ENCODE measurements at places on chromosomes 16 and 17.

DNA sequence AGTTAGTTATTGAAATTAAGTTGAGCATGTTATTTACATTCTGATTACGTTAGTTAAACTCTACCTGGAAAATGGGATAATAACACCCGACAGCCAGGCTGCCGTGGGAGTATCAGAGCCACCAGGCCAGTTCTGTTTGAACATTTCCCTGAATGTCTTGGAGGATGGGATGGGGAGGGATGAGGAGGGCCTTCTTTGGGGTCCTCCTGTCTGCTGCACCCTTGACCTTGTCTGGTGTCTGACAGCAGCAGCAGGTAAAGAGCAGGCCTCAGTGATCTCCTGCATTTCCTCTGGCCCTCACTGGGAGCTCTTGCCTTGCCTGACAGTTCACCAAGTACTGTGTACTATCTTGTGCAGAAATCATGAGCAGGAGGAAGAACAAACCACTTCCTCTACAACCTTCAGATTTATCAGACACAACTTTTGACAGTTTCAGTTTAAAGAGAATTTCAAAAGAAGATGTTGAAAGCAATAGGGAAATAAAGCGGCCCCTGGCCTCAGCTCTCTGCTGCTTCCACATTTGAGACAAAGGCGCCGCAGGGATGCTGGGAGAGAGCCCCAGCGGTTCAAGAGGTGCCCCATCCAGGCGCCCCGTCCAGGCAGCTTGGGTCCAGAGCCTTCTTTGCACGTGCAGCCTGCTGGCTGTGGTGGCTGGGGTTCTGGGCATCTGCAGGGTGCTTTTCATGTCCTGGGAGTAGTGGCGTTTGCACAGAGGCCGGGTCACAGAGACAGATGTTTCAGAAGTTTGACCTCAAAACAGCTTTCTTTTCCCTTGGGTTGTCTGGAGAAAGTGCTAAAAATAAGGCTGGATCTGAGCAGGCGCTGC, 25.3 kb downstream of the CMIP start:
- peak; percentile 24 for DNase-seq

- DNase-seq = no peak
Measured at GRCh38 chr16:85636234-85636812, 23.2 kb downstream of the GSE1 start.

DNA sequence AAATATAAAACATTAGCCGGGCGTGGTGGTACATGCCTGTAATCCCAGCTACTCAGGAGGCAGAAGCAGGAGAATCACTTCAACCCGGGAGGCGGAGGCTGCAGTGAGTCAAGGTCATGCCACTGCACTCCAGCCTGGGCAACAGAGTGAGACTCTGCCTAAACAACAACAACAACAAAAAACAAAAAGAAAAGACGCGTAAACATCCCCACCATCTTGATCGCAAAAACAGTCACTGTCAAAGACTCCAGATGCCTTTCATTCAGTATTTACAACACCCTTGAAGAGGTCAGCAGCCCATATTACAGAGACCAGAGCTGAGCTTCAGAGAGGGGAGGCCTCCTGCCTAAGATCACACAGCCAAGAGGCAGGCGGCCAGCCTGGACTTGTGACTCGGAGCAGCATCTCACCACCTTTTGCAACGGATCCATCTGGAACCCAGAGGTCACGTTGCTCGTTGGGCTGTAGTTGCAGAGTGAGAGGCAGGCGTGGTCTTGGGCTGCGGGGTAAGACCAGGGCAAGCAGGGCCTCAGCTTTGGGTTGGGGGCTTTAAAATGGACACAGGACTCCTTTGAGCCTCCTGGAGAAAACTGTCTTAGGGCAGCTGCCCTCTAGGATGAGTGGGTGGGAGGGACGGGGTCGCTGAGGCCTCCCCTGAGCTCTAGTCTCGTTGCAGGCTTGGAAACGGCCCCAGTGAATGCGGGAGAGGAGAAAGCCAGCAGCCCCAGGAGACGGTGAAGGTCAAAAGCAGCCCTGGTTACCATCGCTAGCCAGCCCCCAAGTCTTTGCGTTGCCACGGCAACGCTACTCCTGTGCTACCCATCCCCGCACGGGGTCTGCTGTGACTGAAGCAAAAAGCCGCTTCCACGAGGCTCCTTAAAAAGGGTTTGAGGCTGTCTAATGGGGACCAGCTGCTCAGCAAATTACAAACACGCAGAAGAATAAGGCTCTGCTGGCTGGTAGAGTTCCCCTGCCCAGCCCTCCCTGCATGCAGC, 26.1 kb downstream of the LGALS3BP start:
- DNase-seq = no peak

DNA sequence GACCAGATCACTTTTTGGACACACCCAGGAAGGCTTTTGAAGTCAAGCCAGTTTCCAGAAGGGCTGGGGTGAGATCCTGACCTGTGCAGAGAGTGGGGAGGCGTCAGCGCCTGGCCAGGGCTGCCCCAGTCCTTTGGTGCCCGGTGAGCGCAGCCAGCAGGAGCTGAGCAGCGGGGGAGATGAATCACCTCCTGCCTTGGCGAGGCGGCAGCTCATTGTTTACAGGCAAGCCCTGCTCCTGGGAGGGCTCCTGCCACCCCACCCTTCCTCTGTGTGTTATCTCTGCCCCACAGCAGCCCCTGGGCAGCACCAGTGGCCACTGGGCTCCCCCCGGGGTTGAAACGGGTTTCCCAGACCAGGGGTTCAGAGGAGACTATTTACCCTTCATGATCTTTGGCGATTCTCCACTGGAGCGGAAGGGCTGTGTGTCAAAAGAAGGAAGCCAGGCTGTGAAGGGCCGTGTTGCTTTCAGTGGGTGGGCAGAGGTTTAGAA, 14.1 kb upstream of the ITGB4 start:
- DNase-seq = no peak

- DNase-seq = no peak
Measured at GRCh38 chr17:11028349-11028748, 190.5 kb upstream of the PIRT start.

- DNase-seq = no peak
Measured at GRCh38 chr16:19781226-19781625, 63.2 kb downstream of the IQCK start.

DNA sequence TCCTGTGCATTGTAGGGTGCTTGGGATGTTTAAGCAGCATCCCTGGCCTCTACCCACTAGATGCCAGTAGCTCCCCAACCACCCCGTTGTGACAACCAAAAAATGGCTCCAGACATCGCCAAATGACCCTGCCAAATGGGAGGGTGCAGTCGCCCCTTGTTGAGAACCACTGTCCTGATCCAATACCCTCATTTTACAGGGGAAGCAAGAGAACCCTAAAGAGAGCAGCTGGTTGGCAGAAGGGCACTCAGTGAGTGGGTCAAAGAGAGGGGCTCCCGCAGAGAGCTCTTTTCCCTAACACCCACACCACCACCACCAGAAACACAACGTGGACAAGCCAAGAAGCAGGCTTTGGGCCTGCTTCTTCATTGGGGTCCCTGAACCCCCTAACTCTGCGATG, 18.4 kb downstream of the TEKT5 start:
- no peak for DNase-seq

- DNase-seq = no peak
Measured at GRCh38 chr17:81111066-81111465, 54.2 kb upstream of the PVALEF start.

DNA sequence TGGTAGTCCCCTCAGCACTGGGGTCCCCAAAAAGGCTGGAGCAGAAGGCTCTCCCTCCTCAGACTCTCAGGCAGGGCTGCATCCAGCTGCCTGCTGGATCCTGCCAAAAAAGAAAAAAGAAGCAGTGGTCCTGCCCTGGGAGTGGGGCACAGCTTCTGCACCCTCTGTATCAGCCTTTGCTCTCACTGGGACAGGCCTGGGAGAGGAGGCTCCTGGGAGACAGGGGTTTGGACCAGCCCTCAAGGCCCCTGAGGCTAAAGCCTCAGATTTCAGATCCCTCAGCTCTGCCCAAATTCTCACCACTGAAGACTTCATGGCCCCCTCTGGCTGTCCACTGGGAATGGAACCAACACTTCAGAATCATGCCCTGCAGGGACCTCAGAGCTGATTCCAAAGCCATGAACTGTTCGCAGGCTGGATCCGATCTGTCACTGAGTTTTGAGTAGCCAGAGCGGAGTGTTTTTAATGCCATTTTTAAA, 96.9 kb downstream of the C16orf78 start:
- DNase-seq = no peak

- DNase-seq = no peak
Measured at GRCh38 chr16:27508476-27508875, 41.2 kb downstream of the GTF3C1 start.

GRCh38 chr17:74281799-74282198, 7.8 kb downstream of the DNAI2 start:
- DNase-seq = no peak

- DNase-seq = no peak
Measured at GRCh38 chr16:15739950-15740349, 89.9 kb downstream of the NDE1 start.

- DNase-seq = no peak
Measured at GRCh38 chr16:51008037-51008436, 143.0 kb downstream of the SALL1 start.

DNA sequence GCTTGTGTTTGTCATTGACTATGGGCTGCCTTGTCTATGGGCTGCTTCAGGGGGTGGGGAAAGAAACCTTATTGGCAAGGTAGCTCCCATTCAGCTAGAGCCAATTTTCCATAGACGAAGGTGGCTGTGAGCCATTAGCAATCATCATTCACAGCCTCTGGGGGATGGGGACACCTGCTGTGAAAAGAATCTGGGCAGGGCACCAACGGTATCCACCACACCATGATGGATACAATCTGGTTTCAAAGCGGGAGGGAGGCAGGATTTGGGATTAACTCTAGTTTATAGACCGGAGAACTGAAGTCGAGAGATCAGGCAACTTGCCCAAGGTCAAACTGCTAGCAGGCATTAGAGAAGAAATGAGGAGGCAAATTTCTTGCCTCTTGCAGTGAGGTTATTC, 182.3 kb downstream of the SHISA9 start:
- DNase-seq = no peak

- DNase-seq = peak; percentile 78
Measured at GRCh38 chr17:27455914-27456680, at the start of gene KSR1. Gene KSR1 (plus strand): TSS chr17:27456448. CDS start chr17:27456644, 196 bp downstream.

DNA sequence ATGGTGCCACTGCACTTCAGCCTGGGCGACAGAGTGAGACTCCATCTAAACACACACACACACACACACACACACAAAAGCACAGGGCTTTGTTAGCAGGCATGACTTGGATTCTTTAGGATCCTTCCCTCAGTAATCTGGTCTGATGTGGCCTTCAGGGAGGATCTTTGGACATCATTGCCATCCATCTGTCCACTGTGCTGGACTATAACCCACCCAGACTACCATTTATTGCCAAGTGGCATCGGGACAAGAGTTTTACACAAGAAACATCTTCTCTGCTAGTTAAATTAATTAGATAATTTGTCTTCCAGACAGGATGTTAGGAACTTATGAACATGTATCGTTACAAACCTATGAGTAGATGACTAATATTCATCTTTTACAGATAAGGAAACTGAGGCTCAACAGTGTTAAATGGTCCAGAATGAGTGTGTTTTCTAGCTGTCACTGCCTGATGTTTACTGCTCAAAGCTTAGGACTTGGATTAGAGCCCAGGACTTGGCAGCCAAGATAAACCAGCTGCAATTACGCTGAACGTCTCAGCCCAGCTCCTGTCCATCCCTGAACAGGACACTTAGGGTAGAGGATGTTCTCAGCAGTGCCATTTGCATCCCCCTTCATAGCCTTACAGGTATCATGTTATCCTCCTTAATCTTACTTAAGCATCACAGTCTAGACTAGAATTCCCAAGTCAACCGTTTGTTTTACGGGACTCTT, 285.8 kb downstream of the WWOX start:
- DNase-seq = no peak

Measured in activated CD4-positive, alpha-beta T cell treated with anti-CD3 and anti-CD28 coated beads, Interleukin-2, amount 50 U/mL, for 1 hour (primary cell).